ENCODE measurements at places on chromosomes 5 and 9.

DNA sequence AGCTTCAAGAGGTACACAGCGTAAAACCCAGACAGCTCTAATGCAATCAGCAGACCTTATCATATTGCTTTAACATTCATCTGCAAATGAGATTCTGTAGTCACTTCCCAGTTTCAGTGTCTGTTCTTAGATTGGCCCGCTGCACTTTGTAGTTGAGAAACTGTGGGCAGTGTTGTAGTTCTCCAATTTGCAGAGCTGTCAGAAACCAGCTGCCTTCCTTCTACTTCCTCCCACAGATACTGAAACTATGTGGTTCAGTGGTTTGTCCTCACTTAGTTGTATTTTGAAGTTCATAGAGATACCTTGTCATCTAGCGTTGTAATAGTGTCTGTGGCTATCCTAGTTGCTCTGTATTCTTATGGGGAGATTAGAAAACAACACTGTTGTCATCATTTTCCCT is 39.6 kb upstream of the TRIM36 start:
- DNase-seq: peak; percentile 66

DNA sequence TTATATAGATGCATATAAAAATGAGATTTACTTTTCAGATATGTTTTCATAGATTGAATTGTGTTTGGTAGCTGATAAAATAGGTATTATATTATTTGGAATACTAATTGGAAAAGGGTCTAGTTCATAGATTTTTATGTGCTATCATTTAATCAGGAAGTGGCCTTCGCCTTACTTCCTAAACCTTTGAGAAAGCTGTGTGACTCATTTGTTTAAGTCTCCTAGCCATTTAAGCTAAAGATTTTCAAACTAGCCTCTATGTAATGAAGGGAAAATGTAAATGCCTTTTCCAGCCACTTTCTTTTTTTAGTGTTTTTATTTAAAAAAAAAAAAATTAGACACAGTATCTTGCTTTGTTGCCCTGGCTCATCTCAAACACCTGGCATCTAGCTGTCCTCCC is 97.5 kb downstream of the DMXL1 start:
- DNase-seq: no peak

GRCh38 chr9:126793686-126794417 is 11.0 kb upstream of the ZBTB43 start:
- DNase-seq: no peak

- peak; percentile 7 for DNase-seq
These were observed 104.2 kb upstream of the IER5L start for GRCh38 chr9:129282272-129282671.

- DNase-seq: no peak
These were observed 137.6 kb downstream of the CACNA1B start for GRCh38 chr9:138015021-138015829.

DNA sequence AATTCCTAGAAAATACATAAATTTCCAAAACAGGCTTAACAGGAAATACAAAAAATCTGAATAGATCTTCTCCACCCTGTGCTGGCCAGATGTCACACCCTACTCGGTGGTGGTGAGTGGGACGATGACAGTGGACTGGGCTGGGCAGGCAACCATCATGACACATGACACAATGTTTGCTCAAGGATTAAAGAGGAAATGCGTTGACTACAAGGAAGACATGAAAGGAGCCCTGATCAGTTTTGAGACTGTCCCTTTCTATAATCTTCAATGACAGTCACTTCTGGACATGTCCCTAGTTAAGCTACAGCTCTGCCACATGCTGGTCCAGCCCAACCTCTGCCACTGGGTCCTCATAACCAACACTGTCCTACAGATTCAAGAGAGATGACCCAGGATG is 99.8 kb downstream of the ZDHHC21 start:
- no peak for DNase-seq

DNA sequence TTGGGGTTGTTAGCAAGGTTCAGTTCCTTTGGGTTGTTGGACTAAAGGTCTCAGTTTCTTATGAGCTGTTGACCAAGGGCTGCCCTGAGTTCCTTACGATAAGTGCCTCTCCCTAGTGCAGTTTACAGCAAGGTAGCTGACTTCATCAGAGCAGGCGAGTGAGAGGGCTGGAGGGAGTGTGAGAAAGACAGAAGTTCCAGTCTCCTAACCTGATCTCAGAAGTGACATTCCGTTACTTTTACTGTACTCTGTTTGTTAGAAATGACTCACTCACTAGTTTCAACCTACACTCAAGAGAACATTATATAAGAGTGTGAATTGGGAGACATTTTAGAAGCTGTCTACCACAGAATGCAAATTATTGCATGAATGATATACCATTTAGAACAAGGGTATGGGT is 21.2 kb upstream of the IL31RA start:
- no peak for DNase-seq

DNA sequence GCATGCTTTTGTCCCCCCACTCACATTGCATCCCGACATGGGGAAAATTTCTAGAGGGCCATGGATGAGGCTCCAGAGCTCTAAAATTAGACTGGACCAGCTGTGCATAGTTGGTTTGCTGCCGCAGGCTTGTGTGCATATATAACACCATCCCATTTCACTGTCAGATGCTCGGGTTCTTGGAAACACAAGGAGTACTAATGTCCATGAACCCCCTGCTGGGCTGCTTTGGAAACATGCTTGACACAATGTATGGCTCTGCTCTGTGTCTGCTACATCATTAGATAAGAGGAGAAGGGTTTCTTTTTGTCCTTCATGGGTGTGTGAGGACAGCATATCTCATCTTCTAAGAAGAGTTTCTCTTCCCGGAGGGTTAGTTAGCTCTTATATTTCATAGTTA is 292.1 kb upstream of the RORB start:
- DNase-seq: no peak

- DNase-seq: no peak
These were observed 506.1 kb downstream of the BNC2 start for GRCh38 chr9:16364347-16364746.

- DNase-seq: no peak
These were observed 43.6 kb downstream of the BASP1 start for GRCh38 chr5:17261075-17261474.

DNA sequence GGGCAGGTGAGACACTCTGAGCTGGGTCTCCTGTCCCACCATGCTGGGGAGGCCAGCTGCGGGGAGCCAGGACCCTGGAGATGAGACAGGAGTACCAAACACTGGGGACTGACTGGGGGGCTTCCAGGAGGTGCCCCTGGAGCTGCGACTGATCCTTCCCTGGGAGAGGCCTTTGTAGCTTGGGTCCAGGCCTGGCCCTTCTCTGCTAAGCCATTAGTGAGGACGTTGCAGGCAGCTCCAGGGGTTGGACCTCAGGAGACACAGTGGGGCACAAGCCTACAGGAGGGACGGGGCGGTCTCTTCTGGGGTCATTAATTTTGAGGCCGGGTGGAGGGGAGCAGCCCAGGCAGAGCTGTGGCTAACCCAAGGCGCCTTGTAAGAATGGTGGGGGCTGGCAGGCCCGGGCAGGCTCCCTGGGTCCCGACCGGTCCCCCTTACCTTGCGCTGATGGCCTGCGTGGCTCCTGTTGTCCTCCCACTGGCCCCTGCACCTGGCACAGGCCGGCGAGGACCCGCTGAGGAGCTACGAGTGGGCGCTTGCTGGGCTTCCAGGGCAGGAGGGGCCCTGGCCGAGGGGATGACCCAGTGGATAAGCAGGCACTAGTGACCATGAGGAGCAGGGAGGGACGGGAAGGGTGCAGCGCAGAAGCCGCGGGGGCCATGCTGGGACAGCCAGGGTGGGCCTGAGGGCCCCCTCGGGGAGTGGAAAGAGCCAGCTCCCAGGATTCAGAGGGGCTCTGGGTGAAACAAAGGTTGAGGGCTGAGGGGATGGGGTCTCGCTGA is 5.1 kb downstream of the MRPS2 start:
- no peak for DNase-seq

DNA sequence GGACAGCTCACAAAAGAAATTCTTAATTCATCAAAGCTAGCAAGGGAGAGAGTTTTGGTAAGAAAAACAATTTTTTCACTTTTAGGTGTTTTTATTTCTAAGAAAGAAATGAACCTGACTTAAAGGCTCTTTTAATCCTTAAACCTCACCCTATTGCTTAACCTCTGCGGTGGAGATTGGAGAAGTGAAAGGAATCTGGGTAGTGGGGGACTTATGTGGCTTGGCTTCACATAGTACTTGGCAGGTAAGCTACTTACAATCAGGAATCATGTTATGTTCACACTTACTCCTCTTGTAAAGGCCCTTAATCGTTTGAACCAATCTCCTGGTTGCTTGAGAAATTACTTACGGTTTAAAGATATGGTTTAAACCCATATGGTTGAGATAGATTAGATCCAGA is 104.8 kb downstream of the ISOC1 start:
- no peak for DNase-seq

DNA sequence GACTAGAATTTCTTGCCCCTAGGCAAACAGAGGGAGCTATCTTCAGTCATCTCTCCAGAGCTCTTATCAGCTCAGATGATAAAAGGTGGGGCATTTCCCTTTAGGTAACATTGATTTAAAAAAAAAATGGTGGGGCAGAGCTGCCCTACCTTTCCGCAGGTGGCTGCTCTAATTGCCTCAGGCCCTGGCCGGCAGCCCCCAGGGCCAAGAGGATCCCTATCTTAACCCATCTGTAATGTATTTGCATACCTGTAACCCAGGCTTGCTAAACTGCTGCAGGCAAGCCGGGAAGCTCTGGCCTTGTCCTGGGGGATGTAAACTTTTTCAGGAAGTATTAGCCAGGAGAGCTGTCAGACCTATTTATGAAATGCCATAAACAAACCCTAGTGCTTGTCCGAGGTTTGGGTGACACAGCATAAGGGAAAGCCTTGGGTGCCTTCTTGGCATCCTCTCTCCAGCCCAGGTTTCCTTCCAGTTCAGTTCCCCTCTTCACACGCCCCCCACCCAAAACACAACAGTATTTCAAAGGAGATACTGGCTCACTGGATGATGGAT is 20.9 kb upstream of the ZSWIM6 start:
- DNase-seq: no peak

DNA sequence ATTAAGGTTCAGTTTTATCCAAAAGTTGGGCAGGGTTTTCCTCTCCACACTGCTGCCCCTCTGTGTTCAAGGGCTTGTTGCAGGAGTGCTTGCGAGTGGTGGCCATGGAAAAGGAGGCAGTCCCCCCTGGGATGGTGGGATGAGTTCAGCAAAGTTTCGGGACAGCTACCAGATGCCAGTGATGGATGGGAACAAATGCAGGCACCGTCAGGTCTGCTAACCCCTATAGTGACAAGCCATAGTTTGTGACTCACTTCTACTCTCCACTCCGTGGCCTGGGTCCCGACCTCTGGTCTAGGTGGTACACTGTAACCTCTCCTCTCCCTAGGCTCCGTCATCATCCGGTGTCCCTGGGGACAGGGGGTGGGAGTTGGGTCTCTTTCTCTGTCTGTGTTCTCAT is 3.8 kb upstream of the RNF14 start:
- no peak for DNase-seq

GRCh38 chr9:21576331-21577189 is 94.4 kb upstream of the IFNE start:
- DNase-seq: no peak

GRCh38 chr9:135332516-135332915 is 147.1 kb upstream of the PPP1R26 start:
- no peak for DNase-seq

GRCh38 chr9:69202556-69202955 is 28.5 kb downstream of the TJP2 start:
- DNase-seq: no peak

DNA sequence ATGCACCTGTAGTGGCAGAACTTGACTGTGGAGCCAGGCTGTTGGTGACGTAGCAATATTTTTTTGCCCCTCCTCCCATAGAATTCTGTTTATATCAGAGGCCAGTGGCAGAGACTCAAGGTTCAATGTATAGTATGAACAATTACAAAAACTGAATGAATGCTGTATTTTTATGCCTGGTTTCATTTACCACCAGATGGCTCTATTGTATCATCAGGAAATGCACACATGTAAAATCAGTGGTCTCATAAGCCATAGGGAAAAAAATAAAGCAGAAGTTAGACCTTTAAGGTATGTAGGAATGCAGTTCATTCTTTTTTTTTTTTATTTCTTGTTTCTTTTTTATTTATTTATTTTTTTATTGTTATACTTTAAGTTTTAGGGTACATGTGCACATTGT is 43.6 kb downstream of the CCDC192 start:
- peak; percentile 38 for DNase-seq

DNA sequence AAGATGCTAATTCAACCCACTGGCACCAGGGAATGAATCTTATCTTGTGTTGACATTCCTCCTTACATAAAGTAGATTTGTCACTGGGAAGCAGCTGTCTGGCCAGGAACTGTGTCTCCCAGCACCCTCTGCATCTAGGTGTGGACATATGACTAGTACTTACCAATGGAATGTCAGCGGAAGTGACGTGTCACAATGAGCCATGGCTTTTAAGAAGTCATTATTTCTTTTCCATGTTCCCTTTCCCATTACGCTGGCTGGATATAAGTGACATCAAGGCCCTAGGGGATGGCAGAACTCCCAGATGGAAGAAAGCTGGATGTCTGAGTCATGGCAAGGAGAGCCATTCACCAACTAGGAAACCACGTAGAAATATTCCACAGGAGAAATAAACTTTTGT is 84.7 kb upstream of the MAST4 start:
- no peak for DNase-seq

- no peak for DNase-seq
These were observed 2.3 kb upstream of the POMT1 start for GRCh38 chr9:131500377-131500776.

- DNase-seq: no peak
These were observed 110.0 kb downstream of the SLC28A3 start for GRCh38 chr9:84230355-84231145.

DNA sequence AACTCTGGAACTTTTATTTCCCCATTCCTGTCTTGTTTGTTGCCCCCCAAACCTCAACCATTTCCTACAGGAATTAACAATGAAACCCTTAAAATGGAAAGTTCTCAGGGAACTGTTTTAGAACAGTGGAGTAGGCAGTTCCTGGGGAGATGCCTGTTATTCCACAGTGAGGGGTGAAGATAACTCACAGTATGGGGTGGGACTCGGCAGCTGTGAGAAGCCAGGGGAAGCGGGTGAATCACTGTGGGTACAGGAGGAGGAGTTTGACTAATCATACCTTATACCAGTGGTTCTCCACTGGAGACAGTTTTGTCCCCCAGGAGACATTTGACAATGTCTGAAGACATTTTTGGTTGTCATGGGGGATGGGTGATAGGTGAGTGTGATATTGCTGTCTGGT is 36.9 kb upstream of the GLRA1 start:
- no peak for DNase-seq

- no peak for DNase-seq
These were observed 8.6 kb upstream of the ANKRD33B start for GRCh38 chr5:10555277-10555684.

DNA sequence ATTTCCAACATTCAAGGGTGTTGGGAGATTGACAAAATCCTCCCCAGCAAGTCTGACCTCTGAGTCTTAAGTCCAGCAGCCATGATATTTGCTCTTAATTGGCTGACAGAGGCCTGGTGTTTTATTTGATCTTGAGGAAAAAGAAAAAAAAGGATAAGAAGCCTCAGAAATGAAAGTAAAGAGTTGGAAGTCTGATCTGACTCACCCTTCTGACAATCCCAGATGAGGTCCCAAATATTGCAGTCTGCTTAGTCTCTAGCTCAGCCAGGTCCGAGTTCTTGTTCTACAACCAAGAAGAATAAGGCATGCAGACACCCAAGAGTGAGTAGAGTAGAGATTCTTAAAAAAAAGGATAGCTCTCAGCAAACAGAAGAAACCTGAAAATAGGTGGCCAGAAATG is 632.5 kb upstream of the ST8SIA4 start:
- DNase-seq: no peak

Data from GM13977 (cell line).